Activated CD8-positive, alpha-beta memory T cell treated with anti-CD3 and anti-CD28 coated beads for 1 hour (primary cell): ENCODE measurements at places on chromosomes 7 and 10.

DNA sequence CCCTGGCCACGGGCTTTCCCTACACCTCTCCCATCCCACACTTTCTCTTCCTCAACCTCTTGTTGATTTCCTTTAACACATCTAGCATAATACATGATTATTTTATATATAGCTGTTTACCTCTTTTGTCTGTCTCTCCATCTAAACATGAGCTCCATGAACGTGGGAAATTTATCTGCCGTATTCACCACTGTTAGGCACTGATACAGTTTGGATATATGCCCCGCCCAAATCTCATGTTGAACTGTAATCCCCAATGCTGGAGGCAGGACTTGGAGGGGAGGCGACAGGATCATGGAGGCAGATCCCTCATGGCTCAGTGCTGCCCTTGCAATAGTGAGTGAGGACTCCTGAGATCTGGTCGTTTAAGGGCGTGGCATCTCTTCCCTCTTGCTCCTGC is 5.7 kb downstream of the CYTH3 start:
- DNase-seq: no peak

- no peak for DNase-seq
Observed at GRCh38 chr7:140005754-140006503, 56.8 kb downstream of the PARP12 start.

DNA sequence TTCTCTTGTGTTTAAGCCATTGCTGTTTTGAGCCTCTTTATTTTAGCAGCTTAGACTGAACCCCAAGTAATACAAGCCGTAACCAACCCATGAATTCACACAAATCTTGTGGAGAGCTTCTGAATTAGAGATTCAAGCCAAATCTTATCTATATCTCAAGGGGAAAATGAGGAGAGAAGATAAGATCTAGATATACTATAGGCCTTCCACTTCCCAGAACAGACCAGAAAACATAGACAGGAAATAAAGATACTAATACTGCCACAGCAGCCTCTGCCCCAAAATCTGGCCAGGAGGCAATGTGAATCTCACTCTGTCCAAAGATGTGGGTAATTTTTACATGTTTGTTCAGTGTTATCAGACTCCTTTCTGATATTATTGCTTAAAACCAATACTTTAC is 307.2 kb downstream of the PTEN start:
- DNase-seq: no peak

- DNase-seq: no peak
Observed at GRCh38 chr10:95196046-95196445, 2.0 kb downstream of the ACSM6 start.

DNA sequence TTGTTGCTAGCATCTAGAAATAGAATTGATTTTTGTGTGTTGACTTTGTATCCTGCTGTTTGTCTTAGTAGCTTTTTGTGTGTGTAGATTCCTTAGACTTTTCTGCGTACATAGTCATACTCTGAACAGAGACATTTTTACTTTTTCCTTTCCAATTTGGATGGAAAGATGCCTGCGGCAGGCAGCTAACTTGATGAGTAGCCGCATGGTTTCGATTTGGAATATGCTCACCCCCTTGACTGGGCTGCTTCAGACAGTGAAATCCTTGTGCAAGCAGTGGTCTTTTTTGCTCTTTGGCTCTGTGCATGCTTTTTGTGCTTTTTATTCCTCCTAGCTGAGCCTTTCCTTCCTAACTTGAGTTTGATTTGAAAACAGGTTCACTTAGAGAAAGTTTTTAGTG is 71.8 kb downstream of the HHEX start:
- no peak for DNase-seq

- DNase-seq: peak; percentile 56
Observed at GRCh38 chr7:107167483-107168232, 1.1 kb upstream of the HBP1 start.

GRCh38 chr10:119203006-119203405 is 4.4 kb upstream of the GRK5 start:
- no peak for DNase-seq

DNA sequence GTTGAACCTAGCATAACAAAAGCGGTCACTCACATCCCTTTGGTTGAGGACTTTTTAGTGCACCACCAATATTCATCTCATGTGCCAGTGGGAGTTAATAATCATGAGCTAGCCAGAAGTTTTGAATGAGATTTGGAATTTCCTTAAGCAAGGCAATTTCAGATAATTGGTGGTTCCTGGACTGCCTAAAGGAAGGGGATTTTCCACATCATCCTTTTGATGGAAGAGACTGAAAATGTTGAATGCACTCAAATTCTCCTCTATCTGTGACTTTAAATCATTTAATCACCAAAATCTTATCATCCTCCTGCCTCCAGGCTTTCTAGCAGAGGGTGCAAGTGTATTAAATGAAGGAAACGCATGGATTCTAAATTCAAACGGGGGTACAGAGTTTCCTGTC is 260.7 kb downstream of the CCDC3 start:
- DNase-seq: no peak

- no peak for DNase-seq
Observed at GRCh38 chr10:109040622-109041021, 882.7 kb downstream of the XPNPEP1 start.

GRCh38 chr7:79298145-79298760 is 155.2 kb downstream of the MAGI2 start:
- DNase-seq: no peak
